Camera-type eye (tissue), 1 donor: ENCODE measurements at places on chromosomes 7 and 10. TPM values are rescaled to one million over a fixed set of nuclear protein-coding genes. Genes with fewer than 3 reads are reported as not detected.

PANK1 gene
- 18.6 TPM for total RNA-seq

HTRA1 gene
- 172 TPM for total RNA-seq

CYP3A4 gene
- total RNA-seq: not detected

ELN gene
- 494 TPM for total RNA-seq

TNKS2 gene
- 108 TPM for total RNA-seq

GPR85 gene
- 26.8 TPM for total RNA-seq

CHN2 gene
- total RNA-seq: 62.5 TPM

NPY gene
- 3.7 TPM for total RNA-seq

ACHE gene
- total RNA-seq: 25.7 TPM

HIP1 gene
- 42.2 TPM for total RNA-seq

ASIC3 gene
- 4.4 TPM for total RNA-seq

FOXI2 gene
- total RNA-seq: not detected

TMEM248 gene
- total RNA-seq: 77.2 TPM

PNLIPRP2 gene
- not detected for total RNA-seq

RAB19 gene
- total RNA-seq: 0.93 TPM

GRM3 gene
- total RNA-seq: 7.2 TPM

MNX1 gene
- total RNA-seq: not detected

CPN1 gene
- not detected for total RNA-seq

CYP2E1 gene
- 3.4 TPM for total RNA-seq

DDC gene
- 4.3 TPM for total RNA-seq

ANKRD61 gene
- total RNA-seq: not detected

SEMA3D gene
- 53.6 TPM for total RNA-seq

SHH gene
- total RNA-seq: 0.33 TPM

OR2A5 gene
- not detected for total RNA-seq

OR2A12 gene
- total RNA-seq: not detected

CH25H gene
- 0.99 TPM for total RNA-seq

SFTPA1 gene
- not detected for total RNA-seq

ELMO1 gene
- total RNA-seq: 58.2 TPM

ZNF117 gene
- 52.7 TPM for total RNA-seq

ENKUR gene
- 1.7 TPM for total RNA-seq

ZNF282 gene
- 35.6 TPM for total RNA-seq

CALU gene
- 155 TPM for total RNA-seq

GRID2IP gene
- total RNA-seq: not detected

MRLN gene
- total RNA-seq: 23.1 TPM

CALCR gene
- 0.38 TPM for total RNA-seq

AKR1B15 gene
- total RNA-seq: not detected

BMPER gene
- total RNA-seq: 10.6 TPM
